ENCODE measurements at places on chromosomes 13 and 19.

GRCh38 chr13:102978168-102978567 is 88.0 kb downstream of the SLC10A2 start:
- no peak for DNase-seq

GRCh38 chr19:44582581-44583265 is 30.6 kb upstream of the IGSF23 start:
- no peak for DNase-seq

DNA sequence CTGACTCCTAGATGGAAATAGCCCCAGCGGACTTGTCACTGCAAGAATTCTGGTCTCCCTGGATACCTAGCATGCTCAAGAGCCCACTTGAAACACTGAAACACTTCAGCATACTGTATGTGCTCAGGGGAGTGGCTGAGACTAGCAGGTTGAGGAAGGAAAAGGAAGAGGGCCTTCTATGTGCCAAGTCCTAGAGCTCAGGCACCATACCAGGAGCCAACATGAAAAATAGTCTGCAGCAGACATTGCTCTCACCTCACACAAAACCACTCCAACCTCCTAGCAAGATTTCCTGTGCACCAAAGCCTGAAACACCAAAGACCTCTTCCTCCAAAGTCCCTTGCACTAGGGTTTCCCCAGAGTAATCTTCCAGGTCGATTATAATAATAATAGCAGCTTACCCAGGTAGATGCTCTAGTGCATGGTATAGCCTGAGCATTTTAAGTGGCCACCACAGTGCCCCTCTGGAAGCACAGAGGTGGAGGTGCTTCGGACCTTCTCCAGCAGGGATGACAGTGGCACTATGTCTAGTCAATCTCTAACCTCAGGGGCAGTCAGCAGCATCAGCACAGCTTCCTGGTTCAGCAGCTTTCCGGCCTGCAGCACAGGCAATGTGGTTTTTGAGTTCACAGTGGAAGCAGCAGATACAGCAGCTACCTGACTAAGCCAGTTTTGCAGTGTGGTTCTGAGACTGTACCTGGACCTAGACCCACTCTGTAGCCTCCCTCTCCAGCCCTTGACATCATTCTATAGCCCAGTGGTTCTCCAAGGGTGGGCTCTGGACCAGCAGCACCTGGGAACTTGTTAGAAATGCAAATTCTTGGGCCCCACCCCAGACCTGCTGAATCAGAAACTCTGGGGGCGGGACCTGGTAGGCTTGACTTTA is 45.6 kb upstream of the UBE2L5 start:
- no peak for DNase-seq

- DNase-seq: no peak
Observed at GRCh38 chr13:26601669-26602068, 44.2 kb downstream of the WASF3 start.

GRCh38 chr13:21996049-21996448 is 325.2 kb downstream of the FGF9 start:
- DNase-seq: no peak

DNA sequence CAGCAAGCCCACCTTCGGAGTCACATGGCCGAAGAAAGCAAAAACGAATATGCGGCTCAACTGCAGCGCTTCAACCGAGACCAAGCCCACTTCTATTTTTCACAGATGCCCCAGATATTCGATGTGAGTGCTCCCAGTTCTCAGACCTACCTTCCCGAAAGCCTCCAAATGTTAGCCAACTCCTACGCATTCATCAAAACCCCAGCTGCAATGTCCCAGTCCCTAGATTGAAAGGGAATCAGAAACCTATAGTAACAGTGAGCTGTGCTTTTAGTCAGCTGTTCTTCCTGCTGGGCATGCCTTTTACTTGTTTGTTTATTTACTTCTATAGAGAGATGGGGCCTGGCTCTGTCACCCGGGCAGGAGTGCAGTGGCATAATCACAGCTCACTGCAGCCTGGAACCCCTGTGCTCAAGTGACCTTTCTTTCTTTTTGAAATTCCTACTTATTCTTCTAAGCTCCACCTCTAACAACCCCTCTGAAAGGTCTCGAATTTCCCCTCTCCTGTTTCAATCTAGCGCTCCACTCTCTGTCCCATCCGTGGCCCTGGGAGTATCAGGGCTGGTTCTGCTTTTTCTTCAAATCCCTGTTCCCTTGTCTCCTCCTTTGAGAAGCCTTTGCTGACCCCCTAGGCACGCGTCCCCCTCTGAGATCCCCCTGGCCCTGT is 4.4 kb downstream of the TRIP10 start:
- DNase-seq: no peak
